ENCODE measurements at places on chromosomes 2 and 18.

- no peak for DNase-seq
Measured at GRCh38 chr2:43980902-43981301, 14.9 kb downstream of the LRPPRC start.

- DNase-seq, result no peak
Measured at GRCh38 chr18:61554946-61555361, 221.7 kb downstream of the CDH20 start.

GRCh38 chr2:84815146-84815545, 65.7 kb downstream of the TRABD2A start:
- no peak for DNase-seq

GRCh38 chr18:30469091-30469490, 573.5 kb downstream of the DSC3 start:
- DNase-seq, result no peak

- no peak for DNase-seq
Measured at GRCh38 chr18:23257686-23258565, 122.6 kb downstream of the CABLES1 start.

DNA sequence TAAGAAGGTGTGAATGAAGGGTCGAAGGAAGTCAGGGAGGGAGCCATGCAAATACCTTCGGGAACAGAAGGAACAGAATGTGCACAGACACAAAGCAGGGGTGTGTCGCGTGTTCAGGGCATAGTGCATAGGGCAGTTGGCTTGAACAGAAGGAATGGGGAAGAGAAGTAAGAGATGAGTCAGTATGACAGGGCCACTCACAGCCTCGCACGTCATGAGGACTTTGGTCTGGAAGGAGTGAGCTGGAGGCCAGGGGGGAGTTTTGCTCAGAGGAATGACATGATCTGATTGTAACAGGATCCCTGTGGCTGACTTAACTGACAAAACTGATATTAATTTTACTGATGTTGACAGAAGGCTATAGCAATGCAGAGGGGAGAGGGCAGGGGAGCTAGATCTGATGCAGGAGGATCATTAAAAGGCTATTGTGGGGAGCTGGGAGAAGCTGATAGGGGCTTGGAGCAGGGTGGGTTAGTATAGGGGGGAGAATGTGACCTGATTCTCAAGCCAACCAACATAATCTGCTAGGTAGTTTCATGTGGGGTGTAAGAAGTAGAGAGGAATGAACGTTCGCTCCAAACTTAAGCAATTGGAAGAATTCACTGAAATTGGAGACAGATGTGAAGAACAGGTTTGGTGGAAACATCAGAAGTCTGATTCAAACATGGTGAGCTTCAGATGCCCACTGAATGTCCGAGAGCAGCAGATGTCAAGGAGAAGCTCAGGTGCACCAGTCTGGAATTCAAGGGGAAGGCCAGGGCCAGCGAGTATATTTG, 60.4 kb upstream of the COPS8 start:
- DNase-seq, result no peak

DNA sequence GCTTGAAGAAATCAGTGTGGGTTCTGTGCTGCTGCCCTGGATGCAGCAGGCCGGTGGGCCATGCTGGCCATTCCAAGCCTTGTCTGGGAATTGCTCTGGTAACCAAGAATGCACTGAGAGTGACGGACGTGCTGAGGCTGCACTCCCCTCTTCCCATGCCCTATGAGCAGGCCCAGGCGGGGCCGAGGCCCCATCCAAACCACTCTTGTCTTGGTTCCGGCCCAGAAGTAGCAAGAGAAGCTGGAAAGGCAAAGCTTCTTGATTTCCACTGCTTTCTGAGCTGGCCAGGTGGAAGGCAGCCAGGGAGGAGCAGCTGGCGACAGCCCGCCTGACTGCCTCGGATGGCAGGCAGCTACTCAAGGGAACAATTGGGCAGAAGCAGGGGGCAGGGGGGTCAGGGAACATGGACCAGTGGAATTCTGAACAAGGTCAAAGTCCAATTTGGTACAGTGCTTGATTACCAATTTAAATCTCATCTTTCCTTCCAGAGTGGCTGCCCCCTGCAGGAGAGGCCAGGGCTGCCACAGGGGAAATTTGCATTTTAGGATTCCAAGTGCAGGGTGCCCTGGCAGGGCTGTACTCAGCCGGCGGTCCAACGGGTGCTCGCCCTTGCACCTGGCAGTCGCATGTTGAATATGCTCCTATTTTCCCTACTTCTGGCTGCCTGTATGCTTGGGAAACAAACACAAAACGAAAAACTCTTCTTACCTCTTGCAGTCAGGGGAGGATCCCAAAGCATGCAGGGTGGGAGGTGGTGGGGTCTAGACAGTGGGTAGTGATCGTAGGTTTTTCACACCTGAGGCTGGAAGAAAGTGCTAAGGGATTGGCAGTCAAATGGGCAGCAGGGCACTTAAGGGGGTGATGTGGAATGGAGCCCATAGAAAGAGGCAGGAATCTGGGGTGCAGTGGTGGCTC, 67.3 kb downstream of the LIPG start:
- DNase-seq, result no peak

DNA sequence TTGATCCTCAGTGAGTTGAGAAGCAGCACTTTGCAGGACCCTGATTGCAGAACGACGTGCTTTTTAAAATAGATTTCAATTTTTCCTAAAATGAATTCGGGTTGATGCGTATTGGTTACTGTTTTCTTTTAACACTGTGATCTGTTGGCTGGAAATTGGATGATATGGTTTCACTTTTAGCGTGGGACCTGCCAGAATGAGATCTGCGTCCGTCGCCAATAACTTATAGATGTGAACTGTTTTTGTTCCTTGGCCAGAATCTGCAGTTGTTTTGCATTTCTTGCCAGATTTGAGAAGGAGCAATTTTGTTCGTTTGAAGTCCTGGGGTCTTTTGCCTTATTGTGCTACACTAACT, 703 bp downstream of the UGGT1 start:
- DNase-seq, result no peak

DNA sequence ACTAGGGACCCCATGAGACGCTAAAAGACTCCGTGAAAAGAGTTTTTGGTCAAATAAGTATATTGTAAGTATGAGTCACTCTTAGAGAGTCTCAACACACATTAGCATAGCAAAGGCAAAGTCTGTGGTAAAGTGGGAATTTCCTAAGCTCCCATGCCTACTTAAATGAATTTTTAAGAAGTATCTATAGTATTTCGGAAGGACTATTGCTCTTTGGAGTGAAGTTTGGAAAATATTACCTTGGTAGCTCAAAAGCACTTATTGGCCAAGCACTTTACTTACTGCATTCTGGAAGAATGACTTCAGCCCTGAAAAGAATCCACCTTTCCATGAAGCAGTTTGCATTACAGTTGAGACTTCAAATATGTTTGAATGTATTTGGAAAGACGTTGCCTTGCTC, 57.1 kb downstream of the CAVIN2 start:
- no peak for DNase-seq

DNA sequence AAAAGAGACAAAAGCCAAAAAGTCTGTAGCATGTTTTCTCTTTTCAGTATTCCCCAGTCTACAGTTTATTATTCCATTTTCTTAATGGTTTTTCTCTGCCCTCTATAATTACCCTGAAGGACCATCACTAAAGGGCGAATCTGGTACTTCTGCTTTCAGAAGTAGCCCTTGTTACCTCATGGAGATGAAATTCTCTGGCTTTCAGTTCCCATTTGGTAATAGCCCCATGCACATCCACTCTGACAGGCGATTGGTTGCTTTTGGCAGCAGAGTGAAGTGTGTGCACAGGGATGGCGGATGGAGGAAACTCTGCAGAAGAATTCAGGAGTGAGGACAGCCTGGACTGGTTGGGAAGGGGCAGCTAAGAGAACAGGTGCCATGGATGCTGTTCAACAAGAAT, 66.3 kb upstream of the NABP1 start:
- DNase-seq, result no peak

DNA sequence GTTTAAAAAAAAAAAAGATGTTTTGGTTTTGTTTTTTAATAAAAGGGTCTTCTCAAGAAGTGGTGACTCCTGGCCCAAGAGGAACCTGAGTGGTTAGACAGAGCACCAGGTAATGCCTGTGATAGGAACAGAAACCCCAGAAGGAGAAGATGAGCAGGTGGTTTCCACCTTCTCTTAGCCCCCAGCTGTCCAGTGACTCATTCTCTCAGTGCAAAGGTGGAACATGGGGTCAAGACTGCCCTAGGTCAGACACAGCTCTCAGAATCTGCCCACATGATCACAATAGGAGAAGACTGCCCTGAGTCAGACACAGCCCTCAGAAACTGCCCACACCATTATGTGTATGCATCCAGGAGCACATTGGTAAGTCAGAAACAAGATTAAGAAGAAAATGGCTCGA, 61.8 kb downstream of the TBC1D8 start:
- no peak for DNase-seq

DNA sequence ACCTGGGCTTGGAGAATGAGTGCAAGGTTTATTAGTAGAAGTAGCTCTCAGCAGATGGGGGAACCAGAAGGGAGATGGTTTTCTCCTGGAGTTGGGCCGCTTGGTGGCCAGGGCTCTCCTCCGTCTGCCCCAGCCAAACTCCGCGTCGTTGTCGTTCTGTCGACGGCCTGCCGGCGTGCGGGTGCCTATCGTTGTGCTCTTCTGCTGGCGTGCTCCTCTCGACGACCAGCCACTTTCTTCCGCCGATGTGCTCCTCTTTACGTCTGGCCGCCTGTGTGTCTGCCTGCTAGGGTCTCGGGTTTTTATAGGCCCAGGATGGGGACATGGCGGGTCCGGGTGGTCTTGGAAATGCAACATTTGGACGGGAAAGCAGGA, 119.1 kb downstream of the BMPR2 start:
- DNase-seq, result no peak

- no peak for DNase-seq
Measured at GRCh38 chr18:2515908-2516625, 55.2 kb downstream of the METTL4 start.

GRCh38 chr2:84833481-84834150, 47.3 kb downstream of the TRABD2A start:
- DNase-seq, result no peak

DNA sequence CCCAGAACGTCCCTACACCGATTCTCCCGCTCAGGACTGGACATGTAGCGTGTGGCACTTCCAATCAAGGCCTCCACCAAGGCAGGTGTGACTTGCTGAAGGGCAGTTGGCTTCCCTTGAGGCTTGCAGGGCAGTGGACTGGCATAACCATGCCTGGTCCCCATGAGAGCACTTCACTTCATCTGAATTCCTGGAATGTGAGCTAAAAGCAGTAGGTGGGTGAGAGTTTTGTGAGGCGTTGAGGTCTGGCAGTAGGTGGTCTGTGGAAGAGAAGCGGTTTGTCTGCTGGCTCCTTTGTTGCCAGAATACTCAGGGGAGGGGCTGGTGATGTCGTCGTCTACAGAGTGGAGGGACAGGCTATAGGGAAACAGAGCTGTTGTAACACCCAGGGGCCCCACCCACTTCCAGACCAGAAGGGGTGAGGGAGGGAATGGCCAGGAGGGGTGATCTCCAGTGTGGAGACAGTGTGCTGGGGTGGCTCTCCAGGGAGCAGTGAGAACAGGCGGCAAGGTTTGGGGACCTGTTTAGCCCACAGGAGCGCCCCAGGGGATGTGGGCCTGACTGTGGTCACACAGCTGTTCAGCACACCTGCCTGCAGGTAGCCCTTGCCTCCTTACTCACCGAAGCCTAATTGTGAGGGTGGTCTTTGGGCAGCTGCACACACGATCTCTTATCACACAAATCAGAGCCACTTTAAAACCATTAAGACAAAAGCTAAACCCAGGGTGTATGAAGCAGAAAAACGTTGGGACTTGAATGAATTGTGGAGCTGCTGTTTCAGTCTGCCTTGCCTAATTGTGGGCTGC, 21.5 kb upstream of the ALKAL2 start:
- DNase-seq, result no peak

GRCh38 chr2:223674998-223675609, 72.9 kb upstream of the SCG2 start:
- DNase-seq, result no peak

DNA sequence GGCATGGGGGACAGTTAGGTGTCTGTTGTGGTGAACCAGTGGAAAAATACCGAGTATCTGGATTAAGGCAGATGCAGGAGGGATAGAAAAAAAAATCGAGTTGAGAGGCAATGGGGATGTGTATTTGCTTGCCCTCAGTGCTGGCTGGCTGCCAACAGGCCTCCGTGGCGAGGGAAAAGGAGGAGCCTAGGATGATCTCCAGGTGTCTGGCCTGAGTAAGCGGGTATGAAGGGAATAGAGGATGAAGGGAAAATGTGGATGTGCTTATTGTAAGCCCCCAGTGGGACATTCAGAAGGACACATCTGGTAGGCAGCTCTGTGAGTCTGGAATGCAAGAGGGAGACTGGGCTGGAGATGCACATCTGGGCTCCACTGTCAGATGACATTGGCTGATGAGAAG, 22.8 kb downstream of the KCNS3 start:
- DNase-seq, result no peak

DNA sequence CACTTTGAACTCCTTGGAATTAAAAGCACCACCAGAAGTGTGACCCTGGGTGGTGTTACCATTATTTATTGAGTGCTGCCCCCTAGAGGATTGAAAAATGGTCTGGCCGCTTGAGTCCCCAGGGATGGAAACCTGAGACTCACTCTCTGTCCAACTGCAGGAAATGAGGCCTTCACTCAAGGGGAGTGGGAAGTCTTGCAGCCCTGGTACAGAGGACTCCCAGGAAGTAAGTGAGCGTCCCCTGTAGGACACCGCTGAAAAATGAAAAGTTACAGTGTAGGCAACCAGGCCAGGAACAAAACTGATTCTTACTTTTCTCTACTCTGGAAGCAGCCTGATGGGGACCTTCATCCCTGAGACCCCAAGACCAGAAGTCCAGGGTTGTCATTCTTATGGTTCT, 2.2 kb upstream of the NRP2 start:
- no peak for DNase-seq
